Omental fat pad (tissue), 4 donors: ENCODE measurements at places on chromosomes 12 and 14. TPM values are rescaled to one million over a fixed set of nuclear protein-coding genes. Genes with fewer than 3 reads are reported as not detected.
A peak's percentile ranks its signal among the peaks of the same experiment; 100 is the strongest.

AMHR2 gene
- 1.3 TPM for total RNA-seq

DNA sequence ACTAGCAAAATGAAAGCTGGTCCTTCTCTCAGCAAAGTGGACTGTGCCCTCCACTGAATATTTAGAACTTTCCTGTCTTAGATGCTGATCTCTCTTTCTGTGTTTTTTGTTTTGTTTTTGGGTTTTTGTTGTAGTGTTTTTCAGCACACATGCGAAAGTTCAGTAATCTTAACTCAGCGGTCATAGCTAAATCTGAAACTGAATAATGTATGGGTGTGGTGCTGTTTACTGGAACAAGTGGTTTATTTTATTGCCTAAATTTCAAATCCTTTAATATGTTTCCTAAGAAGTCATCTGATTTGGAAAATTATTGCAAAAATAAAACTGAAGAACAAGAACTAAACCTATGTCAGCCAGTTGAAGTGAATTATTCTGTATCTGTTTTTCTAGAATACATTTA lies 116.0 kb upstream of the LRIG3 start:
- DNase-seq: no peak

- no peak for DNase-seq
These were observed 85.4 kb downstream of the KCNMB4 start for GRCh38 chr12:70451528-70451927.

GRCh38 chr14:21923820-21924219 lies 250.2 kb upstream of the OR4E1 start:
- no peak for DNase-seq

SNW1 gene
- 39.3 TPM for total RNA-seq

DNA sequence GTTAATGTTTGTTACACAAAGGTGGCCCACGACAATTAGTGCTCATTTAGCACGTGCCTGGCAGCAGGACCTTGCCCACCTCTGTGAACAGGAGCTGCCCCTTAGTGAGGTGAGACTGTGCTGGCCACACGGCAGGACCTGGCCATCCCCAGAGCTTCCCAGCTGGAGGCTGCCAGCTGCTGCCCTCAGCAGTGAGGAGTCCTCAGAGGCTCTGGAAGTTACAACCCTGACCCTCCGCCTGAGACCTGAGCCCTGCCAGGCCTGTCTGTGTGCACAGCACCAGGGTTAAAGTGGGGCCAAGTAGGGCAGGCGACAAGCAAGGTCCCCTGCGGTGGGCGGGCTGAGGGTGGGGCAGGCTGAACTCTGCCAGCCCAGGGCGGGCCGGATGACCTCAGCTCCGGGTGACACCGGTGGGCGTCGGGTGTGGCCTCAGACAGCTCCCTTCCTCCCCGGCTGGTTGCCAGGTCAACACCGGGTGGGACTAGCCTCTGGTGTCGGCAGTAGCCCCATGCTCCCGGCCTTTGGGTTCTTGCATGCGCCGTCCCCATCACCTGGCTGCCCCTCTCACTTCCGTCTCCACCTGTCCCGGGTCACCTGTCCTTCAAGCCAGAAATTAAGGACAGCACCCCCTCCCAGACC lies 9.2 kb upstream of the LBHD2 start:
- DNase-seq: peak; percentile 47

GRCh38 chr12:82852529-82852928 lies 165.8 kb downstream of the TMTC2 start:
- no peak for DNase-seq

SHMT2 gene
- 66.4 TPM for total RNA-seq

DNA sequence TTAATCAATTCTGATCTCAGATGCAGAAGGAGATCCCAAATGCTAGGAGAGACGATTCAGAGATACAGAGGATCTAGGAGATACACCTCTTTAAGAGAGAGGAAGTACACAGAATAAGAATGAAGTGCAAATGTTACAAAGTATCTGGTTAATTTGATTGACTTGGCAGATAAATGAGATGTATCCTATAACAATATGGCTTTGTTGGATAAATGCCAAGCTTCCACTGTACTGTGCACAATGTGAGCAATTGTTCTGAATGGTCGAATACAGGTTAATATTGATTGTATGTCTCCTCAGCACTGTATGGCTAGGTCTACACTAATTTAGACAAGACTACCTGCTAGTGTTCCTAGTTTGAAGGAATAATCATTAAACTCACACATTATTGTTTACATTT lies 119.6 kb upstream of the PTPRB start:
- DNase-seq: no peak

PLEKHG7 gene
- 0.12 TPM for total RNA-seq

DNA sequence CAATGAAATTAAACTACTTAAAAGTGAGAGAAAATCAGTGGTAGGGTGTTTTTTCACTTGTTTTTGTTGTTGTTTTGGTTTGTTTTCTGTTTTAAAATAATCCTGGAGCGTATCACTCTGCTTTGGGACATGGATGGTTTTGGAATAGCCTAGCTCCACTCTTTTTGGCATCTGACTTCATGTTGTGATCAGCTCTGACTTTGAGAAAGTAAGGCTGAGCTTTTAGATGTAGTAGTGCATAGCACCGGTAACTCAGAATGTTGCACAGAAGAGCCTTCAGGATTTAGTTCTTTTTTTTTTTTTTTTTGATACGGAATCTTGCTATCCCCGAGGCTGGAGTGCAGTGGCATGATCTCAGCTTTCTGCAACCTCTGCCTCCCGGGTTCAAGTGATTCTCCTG lies 8.1 kb downstream of the TRAFD1 start:
- DNase-seq: no peak

DNA sequence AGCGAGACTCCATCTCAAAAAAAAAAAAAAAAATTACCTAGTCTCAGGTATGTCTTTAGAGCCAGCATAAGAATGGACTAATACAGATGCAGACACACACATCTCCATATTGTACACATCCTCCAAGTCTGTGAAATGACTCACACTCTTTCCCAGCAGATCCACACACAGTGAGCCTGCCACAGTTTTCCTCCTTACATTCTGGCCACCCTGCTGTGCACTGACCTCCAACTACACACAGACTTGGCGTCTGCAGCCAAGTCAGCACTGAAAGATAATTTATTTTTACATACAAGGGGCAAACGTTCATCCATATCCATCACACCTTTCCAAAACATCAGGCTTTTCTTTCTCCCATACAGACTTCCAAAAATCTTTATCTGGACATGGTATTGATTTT lies 115.9 kb downstream of the SLC25A21 start:
- DNase-seq: no peak

GRCh38 chr12:42728770-42729534 lies 139.4 kb upstream of the PRICKLE1 start:
- DNase-seq: no peak
